ENCODE measurements at places on chromosomes 7 and 10.
A peak's percentile ranks its signal among the peaks of the same experiment; 100 is the strongest.

DNA sequence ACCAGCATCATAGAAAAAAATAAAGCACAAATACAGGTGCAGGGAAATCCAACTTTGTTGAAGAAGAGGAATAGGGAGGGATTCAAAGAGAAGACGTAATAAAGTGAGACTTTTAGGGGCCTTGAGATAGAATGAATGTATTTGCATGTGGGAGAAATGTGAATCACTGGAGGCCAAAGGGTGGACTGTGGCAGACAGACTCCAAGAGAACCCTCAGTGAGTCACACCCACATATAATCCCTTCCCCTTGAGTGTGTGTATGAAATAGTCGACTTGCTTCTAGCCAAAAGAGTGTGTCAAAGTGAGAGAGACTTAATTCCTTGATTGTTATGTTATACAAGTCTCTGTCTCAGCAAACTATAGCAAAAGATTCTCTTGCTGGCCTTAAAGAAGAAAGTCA, 101.3 kb upstream of the GHITM start:
- DNase-seq = no peak

DNA sequence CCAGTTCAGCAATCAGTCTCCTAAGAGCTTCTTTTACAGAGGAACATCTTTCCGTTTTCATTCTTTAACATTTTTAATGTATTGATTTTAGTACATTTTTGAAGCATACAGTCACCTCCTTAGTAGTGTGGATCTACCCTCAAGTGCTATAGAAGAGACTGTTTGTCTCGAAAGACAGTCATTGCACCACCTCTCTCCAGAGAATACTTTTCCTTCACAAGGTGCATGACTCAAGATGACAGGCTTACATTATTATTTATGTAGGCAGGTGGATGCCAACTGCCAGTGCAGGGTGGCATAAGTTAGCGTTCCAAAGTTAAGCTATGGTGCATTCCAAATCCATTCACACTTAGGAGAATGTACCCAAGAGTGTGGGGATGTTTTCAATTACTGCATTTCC, 71.8 kb downstream of the ZEB1 start:
- DNase-seq = no peak

DNA sequence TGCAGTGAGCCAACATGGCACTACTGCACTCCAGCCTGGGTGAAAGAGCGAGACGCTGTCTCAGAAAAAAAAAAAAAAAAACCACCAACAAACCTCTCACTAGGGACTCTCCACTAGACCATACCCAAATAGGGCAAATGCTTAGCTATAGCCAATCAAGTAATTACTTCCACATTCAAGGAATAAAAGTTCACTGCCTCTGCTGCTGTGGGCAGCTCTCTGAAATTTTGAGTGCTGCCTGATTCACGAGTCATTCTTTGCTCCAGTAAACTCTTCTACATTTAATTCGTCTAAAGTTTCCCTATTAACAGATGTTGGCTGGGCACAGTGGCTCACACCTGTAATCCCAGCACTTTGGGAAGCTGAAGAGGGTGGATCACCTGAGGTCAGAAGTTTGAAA, 4.7 kb upstream of the NRBF2 start:
- no peak for DNase-seq

- DNase-seq = no peak
These were observed 766 bp upstream of the ZMYND11 start for GRCh38 chr10:134247-135131.

DNA sequence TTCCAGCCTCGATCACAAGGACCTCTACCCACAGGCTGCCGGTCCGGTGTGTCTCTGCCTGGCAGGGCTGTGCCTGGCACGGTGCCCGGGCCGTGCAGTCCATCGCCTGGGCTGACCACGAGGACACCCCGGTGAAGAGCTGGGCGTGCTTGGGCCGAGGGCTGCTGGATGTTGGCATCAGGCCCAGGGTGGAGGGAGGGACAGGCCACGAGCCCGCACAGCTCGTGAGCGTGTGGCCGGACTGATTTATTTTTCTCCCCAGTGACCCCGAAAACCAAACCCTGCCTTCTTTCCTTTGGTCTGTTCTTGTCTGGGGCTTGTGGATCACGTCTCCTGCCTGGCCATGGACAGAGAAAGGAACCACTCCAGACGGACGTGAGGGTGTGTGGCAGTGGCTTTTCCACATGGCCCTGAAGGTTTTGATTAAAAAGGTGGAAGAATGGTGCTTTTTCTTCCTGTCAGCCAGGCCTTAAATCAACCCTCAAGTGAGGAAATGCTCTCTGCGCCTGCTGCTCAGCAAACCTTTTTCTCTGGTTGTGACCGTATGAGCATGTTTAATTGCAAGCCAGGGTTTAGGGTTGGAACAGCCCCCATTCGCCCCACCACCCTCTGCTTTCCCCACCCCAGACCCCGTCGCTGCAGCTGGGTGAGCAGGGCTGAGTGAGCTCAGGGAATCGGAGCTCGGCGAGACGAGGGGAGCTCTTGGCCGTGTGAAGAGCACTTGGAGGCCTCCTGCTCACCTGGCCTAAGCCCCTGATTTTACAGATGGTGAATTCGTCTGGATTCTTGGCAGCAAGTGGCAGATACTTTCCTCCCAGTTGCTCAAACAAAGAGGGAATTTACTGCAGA, 130.1 kb downstream of the RGS10 start:
- no peak for DNase-seq

DNA sequence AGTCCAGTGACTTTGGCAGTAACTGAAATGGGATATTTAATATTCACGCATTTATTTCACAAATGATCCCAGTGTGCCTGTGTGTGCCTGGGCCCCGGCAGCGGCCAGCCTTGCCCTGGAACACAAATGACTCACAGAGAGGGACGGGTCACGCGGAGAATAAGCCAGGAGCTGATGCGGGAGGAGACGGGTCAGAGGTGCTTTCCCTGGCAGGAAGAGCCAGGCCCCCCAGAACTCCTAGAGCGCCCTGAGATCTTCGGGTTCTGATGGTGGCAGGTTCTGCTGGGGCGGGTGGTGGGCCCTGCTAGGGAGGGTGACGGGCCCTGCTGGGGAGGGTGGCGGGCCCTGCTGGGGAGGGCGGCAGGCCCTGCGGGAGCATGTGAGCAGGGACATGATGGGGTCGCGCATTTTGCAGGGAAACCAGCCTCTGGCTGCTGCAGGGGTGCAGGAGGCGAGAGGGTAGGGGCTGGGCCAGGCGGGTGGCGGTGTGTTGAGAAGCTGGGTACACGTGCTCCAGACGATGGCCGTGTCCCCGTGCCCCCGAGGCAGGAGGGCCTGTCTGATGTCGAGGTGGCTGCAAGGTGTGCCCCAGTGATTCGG, 84.2 kb upstream of the DIP2C start:
- DNase-seq = no peak

DNA sequence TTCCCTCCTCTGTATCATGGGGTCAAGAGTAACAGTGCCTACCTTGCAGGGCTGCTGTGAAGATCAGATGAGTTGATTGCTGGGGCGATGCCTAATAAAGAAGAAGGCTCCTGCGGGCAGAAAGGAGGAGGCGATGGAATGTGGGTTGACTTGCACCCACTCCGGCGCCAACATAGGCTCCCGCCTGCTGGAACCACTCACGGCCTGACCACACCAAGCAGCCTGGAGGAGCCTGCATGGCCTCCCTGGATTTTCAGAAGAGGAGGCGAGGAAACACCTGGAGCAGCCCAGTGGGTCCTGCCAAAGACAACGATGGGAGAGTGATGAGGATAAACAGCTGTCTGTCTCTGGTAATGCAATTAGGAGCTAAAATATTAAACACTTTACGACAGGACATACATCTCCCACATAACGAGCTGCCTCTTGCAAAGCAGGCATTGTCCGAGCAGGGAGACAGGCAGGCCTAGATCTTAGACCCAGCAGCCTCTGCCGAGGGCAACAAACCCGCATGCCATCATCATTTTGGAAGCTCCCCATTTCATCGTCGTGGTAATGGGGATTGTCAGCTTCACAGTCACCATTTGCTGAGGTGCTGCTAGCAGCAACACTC, 302.9 kb upstream of the ZMIZ1 start:
- no peak for DNase-seq

- no peak for DNase-seq
These were observed 7.1 kb upstream of the GSTO1 start for GRCh38 chr10:104247513-104248146.

DNA sequence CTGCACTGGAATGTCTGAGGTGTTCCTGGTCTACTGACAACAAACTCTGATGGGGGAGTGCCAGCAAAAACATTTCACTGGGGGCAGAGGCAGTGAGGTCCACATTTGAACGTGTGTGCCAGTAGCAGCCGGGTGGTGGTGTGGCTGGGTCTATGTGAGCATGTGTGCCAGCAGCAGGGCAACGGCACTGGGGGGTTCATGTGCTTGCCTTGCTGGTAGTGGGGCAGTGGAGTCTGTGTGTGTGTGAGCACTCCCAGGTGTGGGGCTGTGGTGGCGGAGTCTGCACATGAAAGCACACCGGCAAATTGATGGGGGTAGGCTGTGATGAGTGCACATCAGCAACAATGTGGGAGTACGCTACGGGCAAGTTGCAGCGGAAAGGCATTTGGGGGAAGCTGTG, 49.4 kb upstream of the SORCS1 start:
- DNase-seq = no peak

DNA sequence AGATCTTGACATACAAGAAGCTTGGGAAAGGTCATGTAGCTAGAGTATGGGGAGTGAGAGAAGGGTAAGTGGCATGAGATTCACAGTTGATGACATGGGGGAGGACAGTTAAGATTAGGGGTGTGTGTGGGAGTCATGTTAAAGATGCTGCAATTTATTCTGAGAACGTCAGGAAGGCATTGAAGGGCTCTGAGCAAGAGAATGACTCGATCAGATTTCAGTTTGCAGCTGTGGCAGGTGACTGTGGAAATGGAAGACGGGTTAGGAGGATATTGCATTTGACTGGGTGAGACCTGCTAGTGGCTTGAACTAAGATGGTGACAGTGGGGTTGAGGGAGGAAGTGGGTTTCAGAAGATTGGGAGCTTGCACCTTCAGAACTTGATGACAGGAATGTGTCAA, 5.6 kb downstream of the CDC123 start:
- no peak for DNase-seq

GRCh38 chr10:103653581-103654037, 160.1 kb downstream of the NEURL1 start:
- DNase-seq = no peak

GRCh38 chr10:58674251-58674650, 161.6 kb downstream of the BICC1 start:
- no peak for DNase-seq

DNA sequence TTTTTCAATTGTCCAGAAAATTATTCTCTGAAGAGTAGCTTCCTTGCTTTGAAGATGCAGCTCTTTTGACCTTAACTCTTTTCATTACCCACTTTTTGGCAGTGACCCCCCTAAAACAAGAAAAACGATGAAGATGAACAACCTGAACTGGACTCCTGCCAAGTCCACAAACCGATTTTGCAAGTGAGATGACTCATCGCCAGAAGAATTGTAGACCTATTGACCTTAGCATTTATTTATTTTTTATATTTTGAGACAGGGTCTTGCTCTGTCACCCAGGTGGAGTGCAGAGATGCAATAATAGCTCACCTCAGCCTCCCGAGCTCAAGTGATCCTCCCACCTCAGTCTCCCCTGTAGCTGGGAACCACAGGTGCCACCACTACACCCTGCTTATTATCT, 859.2 kb downstream of the GATA3 start:
- DNase-seq = no peak

- DNase-seq = no peak
These were observed at the start of gene KLF14 for GRCh38 chr7:130733931-130734814. TSS of gene KLF14 (minus strand) at chr7:130734207. CDS start at chr7:130734033, 174 bp downstream.

- no peak for DNase-seq
These were observed 752.8 kb downstream of the KCNMA1 start for GRCh38 chr10:76884673-76885275.

GRCh38 chr7:49398746-49399145, 374.7 kb upstream of the VWC2 start:
- DNase-seq = no peak

DNA sequence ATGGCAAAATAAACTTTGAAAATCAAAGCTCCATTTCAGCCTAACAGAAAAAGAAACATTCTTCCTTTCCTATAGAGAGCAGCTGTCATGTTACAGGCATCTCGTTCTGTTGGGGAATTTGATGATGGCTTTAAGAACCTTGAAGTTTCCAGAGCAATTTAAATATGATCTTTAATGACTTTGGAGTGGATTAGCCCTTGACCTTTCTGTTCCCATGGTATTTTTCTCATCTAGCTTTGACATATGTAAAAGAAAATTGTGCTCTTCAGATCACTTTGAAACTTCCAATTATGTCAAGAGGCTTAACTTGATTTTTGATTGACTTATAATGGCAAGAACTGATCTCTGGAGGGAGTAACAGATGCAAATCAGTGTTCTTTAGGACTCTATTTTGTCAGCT, 157.6 kb upstream of the SEMA3E start:
- DNase-seq = no peak

DNA sequence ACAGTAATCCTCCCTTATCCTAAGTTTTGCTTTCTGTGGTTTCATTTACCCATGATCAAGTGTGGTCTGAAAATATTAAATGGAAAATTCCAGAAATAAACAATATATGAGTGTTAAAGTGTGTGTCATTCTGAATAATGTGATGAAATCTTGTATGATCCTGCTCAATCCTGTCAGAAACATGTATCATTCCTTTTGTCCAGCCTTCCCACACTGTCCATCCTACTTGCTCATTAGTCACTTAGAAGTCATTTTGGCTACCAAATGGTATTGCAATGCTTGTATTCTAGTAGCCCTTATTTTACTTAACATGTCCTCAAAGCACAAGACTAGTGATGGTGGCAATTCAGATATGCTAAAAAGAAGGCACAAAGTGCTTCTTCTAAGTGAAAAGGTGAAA, 1211.2 kb upstream of the SORCS1 start:
- DNase-seq = no peak

- no peak for DNase-seq
These were observed 5.8 kb upstream of the FAM3C start for GRCh38 chr7:121401896-121402295.

DNA sequence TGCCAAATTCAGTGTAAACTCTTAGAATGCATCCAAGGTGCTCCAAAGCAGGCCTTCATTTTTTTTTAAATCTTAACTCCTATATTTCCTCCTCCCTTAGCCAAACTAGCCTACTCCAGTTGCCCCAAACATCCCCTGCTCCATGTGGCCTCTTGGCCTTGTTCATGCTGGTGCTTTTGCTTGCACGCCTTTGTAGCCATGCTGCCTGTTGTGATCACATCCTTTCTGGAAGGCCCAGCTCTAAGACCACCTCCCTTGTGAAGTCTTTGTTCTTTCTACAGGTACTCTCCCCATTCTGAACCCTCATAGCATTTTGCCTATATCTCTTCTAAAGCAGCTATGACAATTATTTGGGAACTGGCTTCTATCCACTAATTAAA, 375.3 kb upstream of the NFE2L3 start:
- DNase-seq = peak; percentile 77

Data from esophagus muscularis mucosa (tissue), 4 donors.